ENCODE measurements at places on chromosomes 5 and 9.

DNA sequence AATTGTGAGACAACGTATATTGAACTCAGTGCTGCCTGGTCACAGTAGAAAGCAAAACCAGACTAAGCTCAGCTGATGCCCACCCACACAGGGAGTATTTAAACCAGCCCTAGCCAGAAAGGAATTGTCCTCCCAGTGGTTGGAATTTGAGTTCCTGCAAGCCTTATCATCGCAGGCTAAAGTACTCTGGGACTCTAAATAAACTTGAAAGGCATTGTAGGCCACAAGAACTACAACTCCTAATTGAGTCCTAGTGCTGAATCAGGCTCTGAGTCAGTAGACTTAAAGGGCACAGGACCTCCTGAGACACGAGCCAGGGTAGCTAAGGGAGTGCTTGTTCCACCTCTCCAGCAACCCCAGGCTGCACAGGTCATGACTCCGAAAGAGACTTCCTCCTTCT lies 171.4 kb downstream of the MCTP1 start:
- peak; percentile 66 for DNase-seq

GRCh38 chr5:54742417-54742891 lies 224.9 kb downstream of the SNX18 start:
- DNase-seq = peak; percentile 81

DNA sequence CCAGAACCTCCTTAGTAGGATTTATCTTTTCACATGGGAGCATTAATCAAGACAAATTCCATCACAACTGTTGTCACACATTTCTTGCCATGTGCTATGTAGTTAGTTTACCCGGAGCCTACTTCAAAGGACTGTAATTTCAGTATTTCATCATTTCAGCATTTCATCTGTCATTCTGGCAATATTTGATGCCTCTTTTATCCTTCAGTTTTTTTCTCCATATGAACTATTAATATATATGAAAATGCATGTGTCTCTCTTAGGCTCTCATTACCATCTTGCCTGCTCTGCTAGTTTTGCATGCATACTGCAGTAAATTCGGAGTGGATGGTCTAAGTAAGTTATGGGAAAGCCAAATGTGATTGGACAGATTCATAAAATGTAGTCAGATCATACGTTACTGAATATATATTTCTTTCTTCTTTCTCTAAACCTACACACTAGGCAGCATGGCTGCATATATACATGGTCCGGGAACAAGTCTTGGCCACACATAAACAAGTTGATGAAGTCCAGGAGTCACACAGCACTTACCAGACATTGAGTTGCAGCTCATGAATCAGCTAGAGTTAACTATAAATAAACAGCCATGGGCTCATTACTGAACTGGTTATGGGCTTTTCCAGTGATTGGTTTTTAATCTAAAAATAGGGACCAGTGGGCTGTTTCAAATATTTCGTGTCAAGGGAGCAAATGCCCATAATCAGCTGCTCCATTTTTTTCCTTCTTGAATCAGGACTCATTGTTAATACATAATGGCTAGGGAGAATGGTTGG lies 46.6 kb downstream of the SPATA31D1 start:
- no peak for DNase-seq

GRCh38 chr5:17185773-17186172 lies 31.7 kb upstream of the BASP1 start:
- peak; percentile 93 for DNase-seq

GRCh38 chr9:70883056-70883455 lies 238.4 kb downstream of the TRPM3 start:
- peak; percentile 19 for DNase-seq

- DNase-seq = no peak
Measured at GRCh38 chr9:131731644-131732043, 8.2 kb downstream of the RAPGEF1 start.
